ENCODE measurements at places on chromosomes 3 and 15.
A peak's percentile ranks its signal among the peaks of the same experiment; 100 is the strongest.

GRCh38 chr3:68025189-68025588 is 370.8 kb upstream of the SUCLG2 start:
- H3K36me3 ChIP-seq, result no peaks in the 10 kb centered on the region
- no peaks in the 10 kb centered on the region for H3K27me3 ChIP-seq
- H3K4me3 ChIP-seq, result no peak overlapping the region
- no peak for DNase-seq
- no peak overlapping the region for H3K27ac ChIP-seq

DNA sequence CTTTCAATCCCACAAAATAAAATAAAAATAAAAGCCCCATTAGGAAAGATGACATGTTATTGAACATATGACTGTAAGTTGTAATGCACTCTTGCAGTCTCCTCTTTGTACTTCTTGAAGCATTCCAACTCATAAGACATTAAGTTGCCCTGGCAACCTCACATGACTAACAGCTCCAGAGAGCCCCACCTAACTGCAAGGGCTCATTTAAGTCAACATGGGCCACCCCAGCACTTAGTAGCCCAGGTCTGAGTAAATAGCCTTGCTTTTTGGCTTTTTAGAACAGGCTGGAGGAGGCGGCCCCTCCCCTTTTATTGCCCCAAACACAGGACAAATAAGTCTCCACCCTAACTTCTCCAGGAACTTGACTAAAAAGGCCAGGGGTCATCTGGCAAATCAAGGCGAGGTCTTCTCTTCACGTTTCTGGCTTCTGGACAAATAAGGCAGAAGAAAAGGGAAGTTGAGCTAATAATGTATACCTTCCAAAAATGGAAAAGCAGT is 135.1 kb downstream of the TMCO5A start:
- DNase-seq, result peak; percentile 17
- H3K27me3 ChIP-seq, result no peaks in the 10 kb centered on the region
- no peaks in the 10 kb centered on the region for H3K4me1 ChIP-seq
- peak overlapping the region; percentile 53 for H3K27ac ChIP-seq

- no peak overlapping the region for H3K4me3 ChIP-seq
- H3K27ac ChIP-seq, result peak overlapping the region; percentile 45
- no peaks in the 10 kb centered on the region for H3K27me3 ChIP-seq
- no peak for DNase-seq
These were observed 191.8 kb downstream of the ITPR1 start for GRCh38 chr3:4684976-4685375.

DNA sequence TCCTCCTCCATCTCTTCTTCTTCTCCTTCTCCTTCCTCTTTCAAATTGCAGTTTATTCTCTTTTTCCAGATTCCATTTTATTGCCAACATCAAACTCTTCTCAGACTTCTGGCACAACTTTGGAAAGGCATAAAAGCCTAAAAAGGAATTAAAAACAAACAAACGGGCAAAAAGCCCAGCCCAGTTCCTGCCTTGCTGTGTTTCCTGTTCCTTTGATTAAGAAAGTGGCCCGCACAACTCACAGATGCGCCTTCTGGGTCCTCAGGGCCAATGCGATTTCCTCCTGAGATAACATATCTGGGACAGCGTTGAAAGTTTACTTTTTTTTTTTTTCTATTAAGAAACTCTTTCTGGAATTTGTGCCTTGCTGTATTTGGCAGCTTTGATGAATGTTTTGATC is 158.7 kb upstream of the UBE3A start:
- H3K4me3 ChIP-seq, result no peak overlapping the region
- no peaks in the 10 kb centered on the region for H3K27me3 ChIP-seq
- H3K36me3 ChIP-seq, result no peaks in the 10 kb centered on the region
- H3K27ac ChIP-seq, result no peak overlapping the region
- H3K4me1 ChIP-seq, result no peaks in the 10 kb centered on the region
- no peak for DNase-seq

- no peak overlapping the region for H3K4me3 ChIP-seq
- H3K27me3 ChIP-seq, result no peaks in the 10 kb centered on the region
- no peaks in the 10 kb centered on the region for H3K36me3 ChIP-seq
- no peak for DNase-seq
These were observed 252.4 kb upstream of the CCDC54 start for GRCh38 chr3:107124885-107125284.

- no peak for DNase-seq
- no peaks in the 10 kb centered on the region for H3K36me3 ChIP-seq
- H3K4me1 ChIP-seq, result no peaks in the 10 kb centered on the region
These were observed 8.1 kb upstream of the PCSK6 start for GRCh38 chr15:101497484-101498034.
